Brain pericyte (primary cell): ENCODE measurements at places on chromosomes 7 and 10.
A peak's percentile ranks its signal among the peaks of the same experiment; 100 is the strongest.

DNA sequence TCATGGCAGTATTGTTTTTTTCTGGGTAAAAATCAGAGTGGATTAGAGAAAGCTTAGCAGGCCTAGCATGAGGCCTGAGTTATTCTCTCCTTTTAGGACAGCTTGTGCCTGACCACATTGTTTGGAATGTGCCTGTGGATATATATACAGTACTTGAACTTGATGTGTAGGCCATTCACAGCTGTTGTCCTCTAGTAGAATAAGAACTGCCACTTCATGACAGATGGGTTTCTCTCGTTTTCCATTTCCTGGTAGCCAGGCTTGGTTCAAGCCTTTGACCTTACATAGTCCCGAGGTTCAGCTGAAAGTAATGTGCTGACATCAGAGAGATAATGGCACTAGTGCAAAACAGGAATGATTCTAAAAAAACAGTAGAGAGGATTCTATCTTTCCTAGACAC is 473.9 kb downstream of the AUTS2 start:
- no peak for DNase-seq

- DNase-seq, result no peak
Observed at GRCh38 chr7:127794551-127794950, 142.6 kb downstream of the SND1 start.

- no peak for DNase-seq
Observed at GRCh38 chr7:29445736-29446135, 117.9 kb upstream of the PRR15 start.

- DNase-seq, result peak; percentile 36
Observed at GRCh38 chr7:121994625-121995410, 121.9 kb downstream of the PTPRZ1 start.

GRCh38 chr10:91422915-91423314 is 12.8 kb downstream of the HECTD2 start:
- no peak for DNase-seq

DNA sequence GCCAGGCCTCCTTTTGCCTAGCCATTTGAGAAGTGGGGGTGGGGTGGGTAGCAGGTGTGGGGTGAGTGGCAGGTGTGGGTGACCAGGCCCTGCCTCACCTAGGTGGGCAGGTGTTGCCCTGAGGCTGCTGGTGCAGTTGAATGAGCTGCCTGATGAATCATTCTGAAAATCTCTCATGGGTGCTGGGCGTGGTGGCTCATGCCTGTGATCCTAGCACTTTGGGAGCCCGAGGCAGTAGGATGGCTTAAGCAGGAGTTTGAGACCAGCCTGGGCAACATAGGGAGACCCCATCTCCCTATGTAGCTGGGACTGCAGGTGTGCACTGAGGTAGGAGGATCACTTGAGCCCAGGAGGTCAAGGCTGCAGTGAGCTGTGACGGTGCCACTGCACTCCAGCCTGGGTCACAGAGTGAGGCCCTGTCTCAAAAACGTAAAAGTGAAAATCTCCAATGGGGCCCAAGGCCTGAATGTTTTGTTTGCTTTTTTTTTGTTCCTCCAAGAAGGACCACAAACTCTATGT is 17.7 kb downstream of the TSPAN14 start:
- no peak for DNase-seq
